ENCODE measurements at places on chromosomes 4 and X. TPM values are rescaled to one million over a fixed set of nuclear protein-coding genes. Genes with fewer than 3 reads are reported as not detected.

TBX22 gene
- total RNA-seq: not detected

CFI gene
- total RNA-seq: not detected

GABRG1 gene
- not detected for total RNA-seq

BBS12 gene
- total RNA-seq: 6.0 TPM

SH2D1A gene
- total RNA-seq: not detected

RBM3 gene
- 375 TPM for total RNA-seq

CABS1 gene
- total RNA-seq: not detected

KLB gene
- total RNA-seq: 0.39 TPM

TLR10 gene
- total RNA-seq: not detected

PDE5A gene
- total RNA-seq: 8.5 TPM

ANAPC10 gene
- total RNA-seq: 18.5 TPM

ENPEP gene
- 2.3 TPM for total RNA-seq

SYN1 gene
- total RNA-seq: not detected

VCX3B gene
- total RNA-seq: not detected

SMIM14 gene
- 53.8 TPM for total RNA-seq

WDR19 gene
- total RNA-seq: 10.5 TPM

MAGEB10 gene
- total RNA-seq: not detected

SLC6A8 gene
- total RNA-seq: 4.0 TPM

Data from placental epithelial cell (primary cell).